T-helper 17 cell (primary cell): ENCODE measurements at places on chromosomes 16 and 17. TPM values are rescaled to one million over a fixed set of nuclear protein-coding genes. Genes with fewer than 3 reads are reported as not detected.

DNA sequence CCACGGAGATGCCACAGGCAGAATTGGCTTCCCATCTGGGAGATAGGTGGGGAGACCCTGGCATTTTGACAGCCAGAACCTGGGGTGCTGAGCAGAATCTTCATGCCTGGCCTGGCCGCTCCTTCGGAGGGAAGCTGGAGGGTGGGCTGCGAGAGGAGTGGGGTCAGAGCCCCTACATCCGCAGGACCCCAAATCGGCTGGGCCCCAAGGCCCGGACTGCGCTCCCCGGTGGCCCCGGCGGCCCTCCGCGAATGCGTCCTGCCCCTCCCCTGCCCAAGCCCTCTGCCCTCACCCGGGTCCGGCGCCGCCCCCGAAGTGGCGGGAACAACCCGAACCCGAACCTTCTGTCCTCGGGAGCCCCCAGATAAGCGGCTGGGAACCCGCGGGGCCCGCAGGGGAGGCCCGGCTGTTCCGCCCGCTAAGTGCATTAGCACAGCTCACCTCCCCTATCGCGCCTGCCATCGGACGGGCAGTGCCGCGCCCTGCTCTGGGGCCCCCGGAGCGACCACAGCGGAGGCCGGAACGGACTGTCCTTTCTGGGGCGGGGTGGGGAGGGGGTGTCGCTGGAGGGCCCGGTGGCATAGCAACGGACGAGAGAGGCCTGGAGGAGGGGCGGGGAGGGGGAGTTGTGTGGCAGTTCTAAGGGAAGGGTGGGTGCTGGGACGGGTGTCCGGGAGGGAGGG, 850 bp upstream of the PNMT start:
- no peak for DNase-seq

- DNase-seq: no peak
Measured at GRCh38 chr17:78449983-78450595, 71.6 kb downstream of the PGS1 start.

DNA sequence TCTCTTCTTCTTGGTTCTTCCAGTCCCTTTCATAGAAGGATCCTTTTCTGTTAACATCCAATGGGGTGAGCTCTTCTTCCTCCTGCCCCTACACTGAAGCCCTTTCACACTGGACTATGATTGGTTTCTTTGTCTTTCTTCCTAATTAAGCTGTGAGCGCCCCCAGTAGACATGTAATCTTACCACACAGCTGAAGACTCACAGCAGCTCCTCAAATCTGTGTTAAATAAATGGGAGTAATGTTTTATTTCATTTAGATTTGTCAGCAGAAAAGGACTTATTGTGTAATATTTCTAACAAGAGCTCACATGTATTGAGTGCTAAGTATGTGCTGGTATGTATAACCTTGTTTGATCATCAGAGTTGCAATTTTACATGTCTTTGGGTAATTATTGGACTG, 55.7 kb downstream of the TOX3 start:
- no peak for DNase-seq

DNA sequence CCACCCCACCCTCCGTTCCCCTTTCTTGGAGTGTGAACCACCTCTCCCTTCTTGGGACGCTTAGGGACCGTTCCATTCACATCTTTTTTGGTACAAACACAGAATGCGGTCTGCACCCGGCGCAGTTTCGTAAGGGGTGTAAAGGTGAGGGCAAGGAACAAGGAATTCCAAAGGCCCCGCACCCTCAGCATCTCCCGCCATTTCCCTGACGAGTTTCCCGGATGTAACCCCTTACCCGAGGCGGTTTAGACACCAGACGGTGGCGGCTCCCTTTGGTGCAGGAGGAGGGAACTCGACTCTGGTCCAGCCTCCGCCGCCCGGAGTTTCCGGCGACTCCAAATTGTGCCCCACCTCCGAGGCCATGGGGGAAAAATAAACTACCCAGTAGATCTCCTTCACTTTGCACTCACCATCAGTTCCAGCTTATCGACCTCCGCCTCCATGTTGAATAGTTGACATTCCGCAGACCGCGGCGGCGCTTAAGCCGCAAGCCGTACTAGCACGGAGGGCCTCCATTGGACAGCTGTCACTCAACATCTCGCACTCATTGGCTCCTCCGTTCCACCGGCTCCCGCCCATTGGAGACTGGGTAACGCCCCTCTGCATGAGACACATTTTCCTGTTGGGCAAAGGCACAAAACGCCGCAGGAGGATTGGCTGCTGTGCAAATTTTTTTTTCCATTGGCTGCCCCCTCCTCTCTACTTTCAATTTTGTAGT, at the start of gene SKA2:
SKA2 (minus strand) TSS at position 466 of the 718 bp plus-strand sequence; CDS start at position 443, 23 bp downstream.
- DNase-seq: peak; percentile 83

GRCh38 chr16:87404764-87405625, 12.9 kb downstream of the MAP1LC3B start:
- DNase-seq: no peak

DNA sequence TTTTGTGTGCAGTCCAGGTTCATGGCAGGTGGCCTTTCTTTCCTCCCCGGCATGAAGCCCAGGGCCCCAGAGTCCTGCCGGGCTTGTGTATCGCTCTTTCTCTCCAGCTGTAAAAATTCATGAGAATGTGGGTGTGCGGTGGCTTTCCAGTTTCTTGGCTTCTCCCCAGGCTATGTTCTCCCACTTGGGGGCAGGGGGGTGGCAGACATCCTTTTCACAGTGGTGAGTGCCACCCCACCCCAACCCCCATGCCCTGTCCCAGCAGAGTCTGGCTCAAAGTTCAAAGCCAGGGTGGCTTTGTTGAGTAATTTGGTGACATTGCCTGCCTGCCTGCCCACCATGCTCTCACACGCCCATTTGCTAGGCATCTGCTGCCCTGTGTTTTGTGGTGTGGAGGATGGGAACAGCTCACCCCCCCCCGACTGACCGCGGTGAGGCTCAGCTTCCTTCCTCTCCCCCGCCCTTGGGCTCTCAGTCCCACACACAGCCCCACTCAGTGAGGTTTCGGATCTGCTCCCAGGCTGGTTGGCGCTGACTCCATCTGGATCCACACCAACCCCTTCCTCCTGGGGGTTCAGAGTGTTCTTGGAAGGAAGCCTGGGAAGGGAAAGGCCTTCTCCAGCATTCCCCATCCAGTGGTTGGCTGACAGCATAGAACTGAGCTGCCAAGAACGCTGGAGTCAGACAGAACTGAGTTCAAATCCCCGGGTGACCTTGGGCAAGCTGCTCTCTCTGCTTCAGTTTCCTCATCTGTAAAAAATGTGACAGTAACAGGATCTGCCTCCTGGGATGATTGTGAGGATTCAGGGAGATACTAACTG, 36.0 kb downstream of the CHD9 start:
- DNase-seq: no peak

DNA sequence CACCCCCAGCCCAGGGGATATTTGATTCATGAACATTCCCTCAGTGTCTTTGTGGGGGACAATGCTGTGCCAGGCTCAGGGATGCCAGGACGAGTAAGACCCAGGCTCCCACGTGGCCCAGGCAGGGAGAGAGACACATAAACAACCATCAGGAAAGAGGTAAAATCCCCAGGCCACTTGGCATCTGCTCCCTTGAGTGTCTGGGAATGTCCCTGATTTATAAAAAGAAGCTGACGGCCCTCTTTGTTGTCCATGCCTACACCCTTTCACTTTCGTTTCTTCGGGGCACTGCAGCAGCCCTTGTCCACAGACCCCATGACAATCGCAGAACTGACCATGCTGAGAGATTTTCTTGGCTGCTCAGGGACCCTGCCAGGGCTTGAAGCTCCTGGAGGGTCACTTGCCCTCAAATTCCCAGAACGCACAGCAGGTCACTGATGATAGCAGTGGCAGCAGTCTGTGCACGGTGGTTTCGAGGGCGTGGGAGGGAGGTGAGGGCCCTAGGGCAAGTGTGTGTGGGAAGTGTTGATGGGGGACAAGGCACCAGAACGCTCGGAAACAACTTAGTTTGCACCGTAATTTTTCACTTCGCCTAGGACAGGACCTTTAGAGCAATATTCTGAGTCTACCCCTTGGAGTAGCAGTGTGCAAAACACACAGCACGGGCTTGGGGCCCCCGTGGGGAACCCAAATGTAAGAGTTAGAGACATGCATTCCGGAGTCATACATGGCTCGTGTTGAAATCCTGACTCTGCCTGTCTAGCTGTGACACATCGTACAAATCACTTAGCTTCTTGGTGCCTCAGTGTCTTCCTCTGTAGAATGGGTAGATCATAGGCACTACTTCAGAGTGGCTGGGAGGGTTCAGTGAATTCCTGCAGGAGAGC, 4.7 kb downstream of the NOD2 start:
- DNase-seq: no peak

DNA sequence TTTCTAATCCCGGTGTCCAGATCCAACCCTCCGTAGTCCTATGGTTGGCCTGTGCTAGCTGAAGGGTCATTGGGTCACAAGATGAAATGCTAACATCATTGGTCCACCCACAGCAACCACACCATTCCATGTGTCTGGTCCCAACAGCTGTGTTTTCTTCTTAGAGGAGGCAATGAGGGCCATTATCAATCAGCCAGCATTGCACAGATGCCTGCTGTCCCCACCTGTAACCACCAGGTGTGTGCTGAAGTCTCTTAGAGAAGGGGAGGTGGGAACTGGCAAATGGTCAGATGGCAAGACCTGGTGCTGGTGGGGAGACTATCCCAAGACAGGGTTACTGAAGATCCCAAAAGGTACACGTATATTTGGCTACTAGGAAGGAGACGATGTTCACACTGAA, 37.4 kb downstream of the HIC1 start:
- DNase-seq: no peak

GRCh38 chr17:16935786-16936185, 36.1 kb downstream of the TNFRSF13B start:
- no peak for DNase-seq

GRCh38 chr16:55081622-55082590, 151.2 kb downstream of the IRX5 start:
- no peak for DNase-seq

GRCh38 chr17:16086957-16087356, 87.3 kb downstream of the TTC19 start:
- DNase-seq: no peak

DNA sequence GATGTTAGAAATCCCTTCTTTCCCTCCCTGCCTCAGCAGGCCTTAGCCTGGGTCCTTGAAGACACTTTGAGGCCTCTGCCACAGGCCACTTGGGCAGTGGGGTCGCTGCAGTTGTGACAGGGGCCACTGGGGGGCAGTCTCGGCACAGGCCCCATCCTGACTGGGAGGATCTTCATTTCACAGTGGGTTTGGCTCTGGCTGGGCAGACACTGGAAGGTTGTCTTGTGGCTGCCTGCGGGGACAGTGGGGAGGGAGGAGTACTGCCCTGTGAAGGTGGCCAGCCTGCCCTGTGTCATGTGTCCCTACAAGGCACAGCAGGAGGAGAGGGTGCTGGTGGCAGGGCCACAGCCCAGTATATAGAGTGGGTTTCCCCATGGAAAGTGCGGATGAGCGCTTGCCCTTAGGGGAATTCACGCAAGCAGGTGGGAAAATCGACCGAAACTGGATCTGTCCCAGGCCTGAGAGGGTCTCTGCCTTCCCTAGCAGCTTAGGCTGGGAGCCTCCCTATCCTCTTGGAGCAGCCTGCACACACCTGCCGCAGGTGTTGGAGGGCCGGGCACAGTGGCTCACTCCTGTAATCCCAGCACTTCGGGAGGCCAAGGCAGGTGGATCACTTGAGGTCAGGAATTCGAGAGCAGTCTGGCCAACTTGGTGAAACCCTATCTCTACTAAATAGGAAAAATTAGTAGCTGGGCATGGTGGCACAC, 28.8 kb downstream of the GINS2 start:
- DNase-seq: peak; percentile 31

DNA sequence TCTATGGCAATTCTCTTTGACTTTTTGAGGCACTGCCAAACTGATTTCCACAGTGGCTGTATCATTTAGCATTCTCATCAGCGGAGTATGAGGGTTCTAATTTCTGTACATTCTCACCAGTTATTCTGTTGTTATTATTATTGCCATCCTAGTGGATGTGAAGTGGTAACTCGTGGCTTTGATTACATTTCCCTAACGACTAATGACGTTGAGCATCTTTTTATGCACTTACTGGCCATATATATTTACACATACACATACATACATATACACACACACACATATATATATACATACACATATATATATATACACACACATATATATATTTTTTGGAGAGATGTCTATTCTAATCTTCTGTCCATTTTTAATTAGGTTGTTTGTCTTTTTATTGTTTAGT, 3.7 kb upstream of the MLYCD start:
- DNase-seq: no peak

DNA sequence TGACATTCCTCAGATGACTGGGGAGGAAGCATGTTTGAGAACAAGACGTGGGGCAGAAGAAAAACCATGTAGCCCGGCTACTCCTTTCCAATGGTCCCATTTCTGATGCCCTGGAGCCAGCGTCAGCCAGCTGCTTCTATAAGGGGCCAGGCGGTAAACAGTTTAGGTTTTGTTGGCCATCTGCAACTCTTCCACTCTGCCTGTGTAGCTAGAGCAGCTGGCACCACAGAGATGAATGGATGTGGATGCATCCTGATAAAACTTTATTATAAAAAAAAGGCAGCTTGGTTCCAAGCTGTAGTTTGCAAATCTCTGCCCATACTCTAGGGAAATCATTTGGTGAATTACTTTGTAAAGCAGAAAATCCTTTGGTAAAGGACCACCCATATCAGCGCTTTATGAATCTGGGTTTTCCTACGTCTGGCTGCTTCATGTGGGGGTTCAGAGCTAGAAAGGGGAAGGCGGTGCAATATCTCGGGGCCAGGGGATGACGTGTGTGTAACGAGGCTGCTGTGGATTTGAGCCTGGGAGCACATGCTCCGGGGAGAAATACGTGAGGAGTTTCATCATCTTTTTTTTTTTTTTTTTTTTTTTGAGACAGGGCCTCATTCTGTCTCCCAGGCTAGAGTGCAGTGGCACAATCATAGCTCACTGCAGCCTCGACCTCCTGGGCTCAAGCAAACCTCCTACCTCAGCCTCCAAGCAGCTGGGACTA, 3.4 kb upstream of the SRL start:
- no peak for DNase-seq

The BEAN1 gene
- not detected for total RNA-seq

The CTRL gene
- total RNA-seq: 8.4 TPM

The CHCT1 gene
- not detected for total RNA-seq

The TTLL6 gene
- total RNA-seq: not detected

The KRT9 gene
- not detected for total RNA-seq

The KRT39 gene
- not detected for total RNA-seq

The SLC6A2 gene
- not detected for total RNA-seq

The CLCN7 gene
- 93.9 TPM for total RNA-seq

The HIGD1B gene
- total RNA-seq: not detected
